ENCODE measurements at places on chromosomes 3 and 15.

GRCh38 chr3:45417930-45418847, 29.8 kb downstream of the LARS2 start:
- no peak for DNase-seq

GRCh38 chr3:146715170-146715569, 110.0 kb upstream of the PLSCR5 start:
- DNase-seq: no peak

DNA sequence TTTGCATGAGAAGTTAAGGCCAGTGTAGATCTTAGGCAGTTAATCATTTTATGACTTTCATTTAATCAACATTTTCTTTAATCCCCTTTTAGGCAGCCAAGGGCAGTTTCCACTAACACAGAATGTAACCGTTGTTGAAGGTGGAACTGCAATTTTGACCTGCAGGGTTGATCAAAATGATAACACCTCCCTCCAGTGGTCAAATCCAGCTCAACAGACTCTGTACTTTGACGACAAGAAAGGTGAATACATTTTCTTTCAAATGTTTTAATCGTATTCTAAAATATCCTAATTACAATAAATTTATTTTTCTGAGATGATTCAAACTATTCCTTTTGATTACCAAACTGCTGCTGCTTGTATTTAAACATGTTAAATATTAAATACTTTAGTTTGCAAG, 843.2 kb downstream of the CADM2 start:
- DNase-seq: no peak

DNA sequence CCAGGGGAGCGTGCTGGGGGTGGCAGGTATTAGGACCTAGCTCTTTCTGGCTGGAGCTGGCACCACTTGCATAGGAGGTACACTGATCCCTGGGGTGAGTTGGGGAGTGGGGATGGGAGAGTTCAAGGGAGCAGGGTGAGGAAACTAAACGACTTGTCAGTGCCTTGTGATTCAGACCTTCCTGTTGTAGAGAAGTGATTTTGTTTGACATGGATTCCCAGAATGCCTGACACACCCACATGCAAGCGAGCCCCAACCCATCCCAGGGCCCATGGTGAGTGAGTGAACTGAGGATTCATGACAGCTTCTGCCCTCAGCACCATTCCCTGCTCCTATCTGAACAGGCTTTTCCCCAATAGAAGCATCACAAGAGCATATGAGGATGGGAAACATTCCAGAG, 15.6 kb upstream of the UBE2Q2 start:
- DNase-seq: no peak

DNA sequence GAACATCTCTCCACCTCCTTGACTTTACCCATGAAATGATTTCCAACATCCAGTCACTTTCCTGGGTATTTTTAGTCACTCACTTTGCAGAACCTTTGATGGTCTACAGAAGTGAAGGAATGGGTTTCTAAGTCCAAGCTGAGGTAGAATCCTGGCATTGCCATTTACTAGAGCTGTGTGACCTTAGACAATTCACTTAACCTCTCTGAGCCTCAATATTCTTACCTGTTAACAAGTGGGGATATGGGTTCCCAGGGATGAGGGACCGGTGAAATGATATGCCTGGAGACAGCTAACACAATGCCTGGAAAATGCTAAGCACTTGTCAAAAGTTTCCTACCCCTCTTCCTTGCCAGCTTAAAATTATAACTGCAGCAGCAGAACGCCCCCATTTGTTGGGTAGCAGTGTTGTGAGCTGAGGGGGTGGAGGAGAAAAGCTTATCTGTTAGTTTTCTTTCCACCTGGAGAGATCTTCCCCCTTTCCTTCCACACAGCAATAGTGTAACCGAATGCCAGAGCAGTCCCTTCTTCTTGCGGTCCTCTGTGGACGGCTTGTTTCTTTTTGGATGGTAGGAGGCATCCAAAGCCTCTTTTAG, 319.2 kb upstream of the LRRFIP2 start:
- DNase-seq: no peak

DNA sequence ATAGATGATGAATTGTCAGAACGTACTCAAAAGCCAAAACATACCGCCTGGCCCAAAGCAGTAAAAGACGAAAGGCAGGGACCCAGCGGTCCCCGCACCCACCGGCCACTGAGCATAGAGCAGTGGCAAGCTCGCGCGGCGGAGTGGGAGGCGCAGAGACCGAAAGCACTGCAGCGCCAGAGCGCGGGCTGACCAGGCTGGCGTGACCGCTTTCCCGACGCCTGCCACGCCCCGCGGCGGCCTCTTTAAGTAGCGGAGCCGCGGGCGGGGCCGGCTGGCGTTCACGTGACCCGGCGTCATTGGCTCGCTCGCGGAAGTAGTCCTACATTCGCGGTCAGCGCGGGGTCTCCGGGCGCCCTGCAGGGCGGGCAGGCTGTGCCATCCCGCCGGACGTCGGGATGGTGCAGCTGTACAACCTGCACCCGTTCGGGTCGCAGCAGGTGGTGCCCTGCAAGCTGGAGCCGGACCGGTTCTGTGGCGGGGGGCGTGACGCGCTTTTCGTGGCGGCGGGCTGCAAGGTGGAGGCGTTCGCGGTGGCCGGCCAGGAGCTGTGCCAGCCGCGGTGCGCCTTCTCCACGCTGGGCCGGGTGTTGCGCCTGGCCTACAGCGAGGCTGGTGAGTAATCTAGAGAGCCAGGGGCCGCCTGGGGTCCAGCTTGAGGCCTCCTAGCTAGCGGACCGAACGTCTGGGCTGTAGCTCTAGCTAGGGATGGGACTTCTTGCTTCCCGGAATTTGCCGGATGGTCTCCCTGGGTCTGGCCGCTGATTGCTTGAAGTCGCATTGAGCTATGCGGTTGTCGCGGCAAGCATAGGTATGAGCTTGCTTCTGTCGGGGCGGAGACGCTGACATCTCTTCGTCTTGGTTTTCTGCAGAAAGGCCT, at the start of gene HPS3:
Gene HPS3 (plus strand): TSS at position 313 of the 880 bp plus-strand sequence. CDS start 86 bp downstream, at position 399.
- DNase-seq: peak; percentile 74

DNA sequence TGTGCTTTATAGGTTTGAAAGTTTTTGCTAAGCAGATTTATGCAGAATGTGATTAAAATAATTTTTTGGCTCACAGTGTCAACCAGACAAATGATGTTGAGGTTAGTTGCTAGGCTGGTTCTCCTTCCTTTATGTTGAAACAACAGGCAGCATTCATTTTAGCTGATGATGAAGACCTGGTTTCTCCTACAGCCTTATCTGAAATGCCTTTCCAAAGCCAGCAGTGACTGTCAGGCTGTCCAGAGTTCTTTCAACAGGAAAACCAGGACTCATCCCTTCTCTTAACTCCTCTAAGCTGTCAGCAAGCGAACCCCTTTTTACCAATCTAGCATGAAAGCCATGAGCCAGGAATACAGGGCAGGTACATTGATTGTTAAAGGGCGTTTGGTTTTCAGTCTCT, 84.1 kb downstream of the ZNF609 start:
- no peak for DNase-seq

DNA sequence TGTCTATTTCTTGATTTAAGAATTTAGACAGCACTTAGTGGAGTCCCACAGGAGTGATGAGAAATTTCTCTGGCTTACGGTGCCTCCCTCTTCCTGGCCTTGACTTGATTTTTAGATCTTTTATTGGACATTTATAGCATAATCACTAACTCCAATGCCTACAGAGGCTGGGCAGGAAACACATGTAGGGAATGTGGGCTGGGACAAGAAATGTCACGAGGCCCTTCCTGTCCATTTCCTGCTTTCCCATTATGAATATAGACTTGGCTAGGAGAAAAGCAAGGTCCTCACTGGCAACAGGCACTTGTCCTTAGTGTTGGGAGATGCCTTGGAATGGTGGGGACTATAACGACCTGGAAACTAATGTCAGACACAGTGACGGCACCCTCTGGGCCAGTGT, 100.3 kb downstream of the MYLK start:
- no peak for DNase-seq

- DNase-seq: no peak
Observed at GRCh38 chr3:168514252-168514651, 418.5 kb upstream of the GOLIM4 start.

GRCh38 chr3:155743606-155744005, 1.3 kb downstream of the PLCH1 start:
- DNase-seq: no peak

GRCh38 chr3:147649475-147649874, 240.3 kb downstream of the ZIC1 start:
- no peak for DNase-seq

DNA sequence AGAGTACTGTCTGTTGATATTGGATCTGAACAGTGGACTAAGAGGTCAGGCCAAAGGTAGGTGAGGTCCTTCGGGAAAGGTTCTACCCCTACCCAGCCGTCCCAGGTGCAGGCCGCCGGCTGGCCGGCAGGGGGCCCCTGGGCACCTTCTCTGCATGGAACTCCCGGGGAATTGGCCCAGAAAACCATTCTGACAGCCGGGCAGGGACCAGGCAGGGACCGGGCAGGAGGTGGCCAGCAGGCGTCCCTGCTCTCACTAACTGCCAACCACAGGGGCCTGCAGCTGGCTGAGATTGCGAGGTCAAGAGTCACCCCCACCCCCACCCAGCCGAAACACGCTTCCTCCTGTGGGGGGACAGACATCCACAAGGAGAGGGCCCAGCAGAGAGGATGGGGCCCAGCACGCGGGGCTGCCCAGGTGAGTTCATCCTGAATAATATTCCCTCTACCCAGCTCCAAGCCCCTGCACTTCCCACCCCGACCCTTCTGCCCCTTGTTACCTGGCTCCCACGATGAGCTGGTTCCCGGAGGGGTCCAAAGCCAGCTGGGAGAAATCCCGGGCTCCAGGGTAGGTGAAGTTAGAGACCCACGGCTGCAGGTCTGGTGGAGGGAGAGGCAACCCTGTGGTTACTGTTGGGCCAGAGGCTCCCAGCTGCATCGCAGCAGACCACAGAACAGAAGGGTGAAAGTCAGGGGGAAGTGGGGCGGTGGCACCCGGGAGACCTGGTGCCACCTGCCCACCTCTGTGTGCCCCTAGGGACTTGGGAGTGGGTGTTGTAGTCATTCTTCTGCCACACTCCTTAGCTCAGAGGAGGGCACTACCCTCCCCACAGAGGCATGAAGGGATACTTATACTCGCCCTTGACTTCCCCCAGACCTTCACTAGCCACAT, 84.4 kb downstream of the SEMA5B start:
- DNase-seq: no peak

GRCh38 chr3:117920253-117920898, 1114.3 kb downstream of the IGSF11 start:
- no peak for DNase-seq

DNA sequence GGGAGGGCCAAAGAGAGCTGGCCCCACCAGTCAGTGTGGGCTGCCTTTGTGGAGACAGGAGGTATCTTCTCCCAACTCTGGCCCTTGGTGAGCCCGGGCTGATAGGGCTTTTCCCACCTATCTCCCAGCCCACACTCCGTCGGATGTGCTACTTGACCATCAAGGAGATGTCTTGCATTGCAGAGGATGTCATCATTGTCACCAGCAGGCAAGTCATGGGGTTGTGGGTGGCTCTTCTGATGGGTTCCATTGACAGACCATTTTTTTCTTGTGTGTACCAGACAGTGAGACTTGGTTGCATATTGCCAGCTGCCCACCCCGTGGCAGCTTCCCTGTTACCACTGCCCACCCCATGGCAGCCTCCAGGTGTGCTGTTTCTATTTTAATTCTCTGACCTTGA, 3.3 kb downstream of the COPG1 start:
- no peak for DNase-seq

- DNase-seq: no peak
Observed at GRCh38 chr3:196120291-196120951, 38.5 kb upstream of the TFRC start.

GRCh38 chr3:122977746-122978466, 49.7 kb downstream of the SEMA5B start:
- DNase-seq: no peak

- no peak for DNase-seq
Observed at GRCh38 chr3:2603692-2604289, 505.1 kb downstream of the CNTN4 start.

GRCh38 chr15:40990789-40991188, 37.5 kb downstream of the CHAC1 start:
- no peak for DNase-seq

GRCh38 chr3:58032186-58032585, 24.0 kb downstream of the FLNB start:
- no peak for DNase-seq

DNA sequence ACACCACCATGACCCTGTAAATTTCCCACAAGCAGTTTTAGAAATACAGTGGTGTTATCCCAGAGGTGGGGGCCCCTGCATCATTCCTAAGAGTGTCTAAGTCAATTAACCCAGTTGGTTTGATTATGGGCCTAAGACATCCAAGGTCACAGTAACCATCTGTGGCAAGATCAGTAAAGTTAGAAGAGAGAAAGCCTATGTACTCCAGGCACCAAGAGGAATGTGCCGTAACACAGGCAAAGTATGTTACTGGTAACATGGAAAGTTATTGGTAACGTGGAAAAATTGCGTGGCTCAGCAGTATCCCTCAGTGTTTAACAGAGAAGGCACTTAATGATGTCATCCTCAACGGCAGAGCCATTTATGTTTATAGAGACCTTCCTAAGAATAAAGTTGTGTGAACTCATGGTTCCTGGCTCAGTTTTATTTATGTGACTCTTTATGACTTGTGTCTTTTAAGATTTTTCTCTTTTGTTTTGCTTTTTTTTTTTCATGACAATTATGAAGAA, 144.1 kb upstream of the RASGRP1 start:
- DNase-seq: no peak

DNA sequence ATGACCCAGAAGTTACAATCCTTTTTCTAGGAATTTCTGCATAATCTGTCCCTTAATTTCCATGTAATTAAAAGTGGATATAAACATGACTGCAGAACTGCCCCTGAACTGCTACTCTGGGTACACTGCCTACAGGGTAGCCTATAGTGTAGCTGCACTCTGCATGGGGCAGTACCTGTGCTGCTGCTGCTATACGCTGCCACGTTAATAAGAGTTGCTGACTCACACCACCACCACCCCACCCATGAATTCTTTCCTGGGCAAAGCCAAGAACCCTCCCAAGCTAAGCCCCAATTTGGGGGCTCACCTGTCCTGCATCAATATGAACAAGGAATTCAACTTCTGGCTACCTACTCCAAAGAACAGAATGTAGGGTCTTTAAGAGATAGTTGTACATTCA, 13.9 kb downstream of the HDGFL3 start:
- DNase-seq: no peak

GRCh38 chr15:53882311-53882710, 95.9 kb upstream of the UNC13C start:
- no peak for DNase-seq

- DNase-seq: no peak
Observed at GRCh38 chr3:45507820-45508317, 86.7 kb upstream of the LIMD1 start.

DNA sequence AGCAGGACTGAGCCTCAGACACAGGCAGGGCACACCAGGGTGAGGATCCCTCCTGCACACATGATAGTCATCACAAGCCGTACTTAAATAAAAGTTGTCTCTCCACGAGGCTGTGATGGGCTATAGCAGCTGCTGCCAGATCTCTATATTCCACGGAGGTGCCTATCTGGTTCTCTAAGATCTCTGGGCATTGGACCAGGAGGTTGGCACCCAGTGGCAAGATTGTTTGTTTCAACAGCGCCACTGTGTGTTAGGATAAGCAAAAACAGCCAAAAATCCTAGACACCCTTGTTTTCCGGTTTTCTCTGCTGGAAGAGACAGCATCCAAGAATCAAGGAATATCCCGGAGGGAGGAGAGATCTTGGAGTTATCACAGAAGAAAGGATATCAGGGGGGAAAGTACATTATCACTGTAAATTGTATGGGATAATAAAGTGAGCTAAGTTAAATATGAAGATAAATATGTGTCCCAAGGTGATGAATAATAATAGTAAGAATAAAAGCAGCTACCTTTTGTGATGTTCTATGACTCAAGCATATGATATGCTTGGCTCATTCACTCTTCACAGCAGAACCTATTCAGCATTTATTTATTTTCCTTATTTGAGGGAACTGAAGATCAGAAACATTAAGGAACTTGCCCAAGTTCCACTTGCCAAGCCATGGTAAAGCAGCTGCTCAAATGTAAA, 90.6 kb upstream of the AKAP13 start:
- no peak for DNase-seq

Data from stimulated activated CD8-positive, alpha-beta memory T cell treated with anti-CD3 and anti-CD28 coated beads, Interleukin-12 subunit alpha, Interleukin-12 subunit beta, amount 100 ng/mL, for 4 hours (primary cell).